Panc1 (cell line): ENCODE measurements at places on chromosomes 1 and 21.

- DNase-seq: no peak
These were observed 717 bp downstream of the B4GALT3 start for GRCh38 chr1:161176468-161177111.

DNA sequence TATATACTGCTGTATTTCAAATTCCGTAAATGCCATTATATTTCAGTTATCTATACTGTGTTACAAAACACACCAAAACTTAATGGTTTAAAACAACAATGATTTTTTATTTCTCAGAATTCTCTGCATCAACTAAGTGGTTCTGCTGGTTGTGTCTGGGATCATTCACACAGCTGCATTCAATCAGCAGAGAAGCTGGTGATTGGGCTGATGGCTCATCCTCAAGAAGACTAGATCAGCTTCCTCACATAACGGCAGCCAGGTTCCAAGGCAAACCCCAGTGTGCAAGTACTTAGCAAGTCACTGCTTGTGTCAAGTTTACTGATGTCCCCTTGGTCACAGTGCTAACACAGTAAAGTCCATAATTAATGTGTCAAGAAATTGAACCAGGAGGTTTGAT is 86.3 kb upstream of the VANGL1 start:
- DNase-seq: no peak

- DNase-seq: no peak
These were observed 108.8 kb downstream of the SYF2 start for GRCh38 chr1:25123551-25123950.

- no peak for DNase-seq
These were observed 53.6 kb downstream of the POFUT2 start for GRCh38 chr21:45234127-45234526.

- DNase-seq: peak; percentile 88
These were observed 41.0 kb upstream of the COL18A1 start for GRCh38 chr21:45363921-45364467.

DNA sequence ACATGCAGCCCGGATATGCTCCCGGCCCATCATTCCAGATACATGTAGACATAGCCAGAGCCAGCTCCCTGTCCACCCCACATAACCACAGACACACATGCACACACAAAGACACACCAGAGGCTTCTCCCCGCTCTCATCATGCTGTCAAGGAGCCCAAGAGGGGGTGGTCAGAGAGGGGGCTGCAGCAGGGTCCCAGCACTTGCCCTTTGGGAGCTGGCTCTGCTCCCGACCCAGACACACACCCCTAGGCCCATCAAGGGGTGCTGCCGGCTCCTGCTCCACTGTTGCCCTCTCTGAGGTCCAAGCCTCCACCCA is 2.6 kb downstream of the PTAFR start:
- DNase-seq: no peak

DNA sequence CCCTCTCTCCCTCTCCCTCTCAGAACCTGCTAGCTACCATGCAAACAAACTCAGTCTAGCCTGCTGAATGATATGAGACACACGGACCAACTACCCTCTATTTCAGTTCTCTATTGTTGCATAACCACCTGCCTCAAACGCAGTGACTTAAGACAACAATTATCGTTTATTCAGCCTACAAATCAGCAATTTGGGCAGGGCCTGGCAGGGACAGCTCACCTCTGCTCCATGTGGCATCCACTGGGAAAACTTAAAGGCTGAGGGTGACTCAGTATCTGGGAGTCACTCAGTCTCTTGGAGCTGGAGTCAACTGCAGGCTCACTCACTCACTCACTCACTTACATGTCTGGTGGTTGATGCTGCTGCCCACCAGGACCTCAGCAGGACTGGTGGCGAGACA is 121.3 kb downstream of the SEC16B start:
- no peak for DNase-seq

- no peak for DNase-seq
These were observed 639 bp downstream of the IL20 start for GRCh38 chr1:206866062-206866461.

DNA sequence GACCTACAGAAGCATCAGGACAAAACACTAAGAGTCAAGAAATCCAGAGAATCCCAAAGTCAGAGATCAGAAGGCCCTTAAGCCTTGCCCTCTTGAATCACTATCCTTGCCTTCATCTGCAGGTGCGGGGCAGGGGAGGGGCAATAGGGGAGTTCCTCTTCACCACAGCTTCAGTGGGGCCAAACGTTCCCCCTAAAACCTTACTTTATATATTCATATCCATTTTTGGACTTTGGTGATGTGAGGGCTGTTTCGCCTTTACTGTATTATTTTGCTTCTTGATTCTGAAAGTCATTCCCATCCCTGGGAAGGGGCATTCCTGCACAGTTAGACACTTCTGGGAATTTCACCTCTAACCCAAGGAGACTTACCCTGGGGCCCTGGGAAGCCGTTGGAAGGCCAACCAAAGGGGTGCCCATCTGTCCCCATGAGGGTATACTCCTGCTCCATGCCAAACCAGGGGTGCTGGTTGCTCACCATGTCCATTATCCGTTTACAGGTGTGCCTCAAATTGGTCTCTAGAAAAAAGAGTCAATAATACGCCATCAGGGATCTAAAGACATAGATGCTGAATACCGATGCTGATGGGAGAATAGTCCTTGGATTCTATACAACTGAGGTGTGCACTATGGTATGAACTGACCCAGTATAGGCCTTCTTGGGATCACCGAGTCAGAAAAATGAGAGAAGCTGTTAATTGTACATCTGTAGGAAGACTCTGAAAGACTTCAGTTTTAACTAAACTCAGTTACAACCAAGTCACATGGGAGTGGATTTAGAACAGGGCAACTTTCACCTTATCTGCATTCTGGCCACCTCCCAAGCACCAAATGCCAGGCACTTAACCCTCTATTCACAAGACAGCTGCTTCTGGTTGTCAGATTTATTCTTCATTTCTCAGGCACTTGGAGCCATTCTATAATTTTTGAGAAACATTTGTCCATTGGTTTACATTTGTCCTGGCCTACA is 5.4 kb downstream of the GLUL start:
- DNase-seq: no peak

- no peak for DNase-seq
These were observed 6.0 kb upstream of the AKNAD1 start for GRCh38 chr1:108862698-108863477.

- no peak for DNase-seq
These were observed 86.4 kb upstream of the LRRC8D start for GRCh38 chr1:89734442-89734841.

DNA sequence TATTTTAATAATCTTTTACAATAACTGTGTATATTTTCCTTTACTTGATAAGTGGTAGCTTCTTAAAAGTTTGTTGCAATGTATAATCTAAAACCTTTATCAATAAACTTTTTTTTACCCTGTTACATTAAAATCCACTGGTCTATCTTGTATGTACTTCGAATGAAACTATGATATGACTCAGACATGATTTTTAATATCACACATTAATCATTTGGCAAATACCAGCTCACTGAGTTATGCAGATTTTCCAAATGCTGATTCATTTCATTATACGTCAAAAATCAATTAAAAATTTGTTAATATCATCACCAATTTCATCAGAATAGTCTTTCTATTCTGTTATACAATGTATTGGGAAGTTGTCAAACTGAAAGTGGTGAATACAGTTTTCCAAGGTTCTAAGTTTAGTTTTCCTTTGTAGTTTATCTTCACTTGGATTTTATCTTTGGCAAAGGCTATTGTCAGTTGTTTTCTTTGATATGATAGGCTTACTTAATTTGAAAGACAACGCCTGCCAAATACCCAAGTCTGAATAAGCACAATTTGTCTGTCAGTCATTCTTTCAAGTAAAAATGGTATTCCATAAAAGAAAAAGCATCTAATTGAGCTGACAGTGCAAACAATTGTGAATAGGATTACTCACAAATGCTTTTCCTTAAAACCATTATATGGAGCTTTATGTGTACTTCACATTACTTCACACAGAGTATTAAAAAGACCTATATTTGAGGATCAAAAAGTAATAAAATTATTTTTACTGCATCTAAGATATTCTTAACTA is 127.0 kb downstream of the NME7 start:
- peak; percentile 20 for DNase-seq

GRCh38 chr1:107196973-107197562 is 56.2 kb downstream of the NTNG1 start:
- DNase-seq: no peak

- no peak for DNase-seq
These were observed 81.3 kb downstream of the NEK7 start for GRCh38 chr1:198238121-198238520.

DNA sequence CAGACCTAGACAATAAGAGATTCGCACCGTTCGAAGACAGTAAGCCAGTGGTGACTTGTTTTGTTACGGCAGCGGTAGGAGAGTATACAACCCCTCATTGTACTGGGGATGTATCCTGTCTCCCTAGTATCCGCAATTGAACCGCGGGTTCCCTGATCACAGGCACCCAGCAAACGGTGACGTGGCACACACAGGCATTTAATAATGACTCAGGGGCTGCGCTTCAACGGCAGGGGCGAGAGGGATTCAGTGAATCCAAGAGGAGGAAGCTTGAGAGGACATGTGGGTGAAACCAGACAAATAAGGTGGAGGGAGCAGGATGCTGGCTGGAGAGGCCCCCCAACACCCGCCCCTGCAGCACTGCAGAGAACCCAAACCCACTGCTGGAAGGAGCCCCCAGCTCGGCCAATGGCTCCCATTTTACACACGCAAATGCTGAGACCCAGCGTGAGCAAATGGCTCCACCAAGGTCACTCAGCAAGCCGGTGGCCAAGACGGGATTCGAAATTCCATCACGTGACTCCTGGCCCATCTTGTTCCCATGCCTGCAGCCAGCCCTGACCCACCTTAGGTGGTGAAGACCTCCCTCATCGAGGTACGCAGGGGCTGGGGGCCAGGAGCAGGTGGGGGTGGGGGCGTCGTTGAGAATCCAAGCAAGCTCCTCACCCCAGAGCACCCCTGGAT is 149.9 kb downstream of the SYF2 start:
- DNase-seq: no peak

DNA sequence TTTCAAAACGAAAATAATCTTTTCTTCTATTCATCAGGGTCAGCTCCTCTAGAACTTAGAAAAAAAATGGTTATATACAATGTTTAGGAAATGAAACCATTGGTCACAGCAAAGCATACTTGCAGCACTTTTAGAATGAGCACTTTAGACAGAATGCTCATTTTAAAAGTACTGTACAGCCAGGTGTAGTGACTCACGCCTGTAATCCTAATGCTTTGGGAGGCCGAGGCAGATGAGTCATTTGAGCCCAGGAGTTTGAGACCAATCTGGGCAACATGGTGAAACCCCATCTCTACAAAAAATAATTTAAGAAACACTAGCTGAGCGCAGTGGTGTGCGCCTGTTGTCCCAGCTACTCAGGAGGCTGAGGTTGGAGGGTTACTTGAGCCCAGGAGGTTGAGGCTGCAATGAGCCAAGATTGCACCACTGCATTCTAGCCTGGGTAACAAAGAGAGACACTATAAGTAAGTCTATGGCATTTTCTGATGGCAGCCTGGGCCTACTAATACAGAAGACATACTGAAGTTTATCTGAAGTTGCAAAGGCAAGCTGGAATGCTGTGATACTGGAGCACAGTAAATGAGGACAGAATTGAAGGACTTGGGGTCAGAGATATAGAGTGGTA is 48.9 kb upstream of the ZNF326 start:
- DNase-seq: no peak

- no peak for DNase-seq
These were observed 1.5 kb downstream of the C1QA start for GRCh38 chr1:22637907-22638445.

- no peak for DNase-seq
These were observed 75.8 kb downstream of the CTH start for GRCh38 chr1:70486676-70487458.

- no peak for DNase-seq
These were observed 291.1 kb upstream of the ADAMTS5 start for GRCh38 chr21:27257908-27258556.

DNA sequence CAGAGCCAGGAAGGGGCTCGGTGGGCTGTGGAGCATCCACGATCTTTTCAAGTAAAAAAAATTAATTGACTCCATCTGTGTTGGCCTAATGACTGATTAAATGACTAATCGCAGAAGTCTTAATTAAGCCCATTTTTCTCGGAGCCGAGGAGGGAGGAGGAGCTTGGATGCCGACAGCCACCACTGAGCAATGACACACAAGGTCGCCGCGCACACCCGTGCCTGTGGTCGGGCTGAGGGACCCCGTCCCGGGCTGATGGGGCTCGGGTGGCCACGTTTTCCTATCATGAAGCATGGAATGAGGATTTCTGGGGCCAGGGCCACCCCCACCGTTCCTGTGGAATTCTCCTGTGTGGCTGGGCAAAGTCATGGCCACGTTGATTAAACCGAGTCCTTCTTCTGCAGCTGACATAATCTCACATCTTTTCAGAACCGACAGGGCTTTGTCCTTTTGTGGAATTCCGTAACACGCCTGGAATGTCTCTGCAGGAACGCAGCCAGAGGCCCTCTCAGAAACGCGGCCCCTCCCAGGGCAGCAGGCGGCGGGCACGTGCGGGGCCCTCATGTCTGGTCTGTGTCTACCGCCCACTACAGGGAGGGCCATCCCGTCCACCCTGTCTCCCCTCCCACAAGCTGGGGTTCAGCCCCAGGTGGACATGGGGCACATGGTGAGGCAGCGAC is 60.7 kb downstream of the MORN1 start:
- no peak for DNase-seq

GRCh38 chr1:109529881-109530456 is 9.7 kb upstream of the GPR61 start:
- no peak for DNase-seq

GRCh38 chr1:151273924-151274466 is 8.1 kb upstream of the ZNF687 start:
- DNase-seq: no peak

GRCh38 chr1:109910123-109910962 is at the start of gene CSF1:
CSF1 (plus strand) TSS chr1:109910849; CDS start chr1:109911024, 175 bp downstream.
- no peak for DNase-seq

- no peak for DNase-seq
These were observed 71.6 kb downstream of the NVL start for GRCh38 chr1:224258351-224258750.

GRCh38 chr21:15132781-15133180 is 68.0 kb upstream of the NRIP1 start:
- DNase-seq: no peak

- DNase-seq: no peak
These were observed 127.8 kb downstream of the MACF1 start for GRCh38 chr1:39332291-39332690.

DNA sequence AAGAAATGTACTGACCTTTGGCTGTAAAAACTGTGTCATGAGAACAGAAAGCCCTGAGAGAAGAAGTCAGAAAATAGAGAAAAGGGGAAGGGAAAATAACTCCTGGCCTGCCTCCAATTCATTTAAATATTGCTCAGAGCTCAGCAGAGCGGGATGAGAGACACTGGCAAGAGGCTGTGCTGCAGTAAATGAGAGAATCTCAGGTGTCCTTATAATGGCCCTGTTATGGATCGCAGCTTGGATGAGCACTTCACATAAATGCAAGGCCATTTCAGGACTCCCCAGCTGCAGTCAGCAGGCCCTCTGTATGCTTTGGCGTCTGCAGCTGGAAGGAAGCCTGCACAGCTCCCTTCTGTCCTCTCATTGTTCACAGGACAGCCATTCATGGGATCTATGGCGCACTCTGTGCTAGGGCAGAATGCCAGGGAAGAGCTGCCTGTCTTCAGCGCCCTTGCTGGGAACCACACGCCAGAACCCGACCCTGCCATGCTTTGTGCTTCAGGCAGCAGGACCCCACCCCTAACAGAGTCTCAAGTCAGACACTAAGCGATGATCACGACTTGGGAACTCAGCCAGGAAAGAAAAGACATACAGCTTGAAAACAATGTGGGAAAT is 20.7 kb upstream of the ABCB10 start:
- no peak for DNase-seq
